ENCODE measurements at places on chromosomes 5 and 9.

DNA sequence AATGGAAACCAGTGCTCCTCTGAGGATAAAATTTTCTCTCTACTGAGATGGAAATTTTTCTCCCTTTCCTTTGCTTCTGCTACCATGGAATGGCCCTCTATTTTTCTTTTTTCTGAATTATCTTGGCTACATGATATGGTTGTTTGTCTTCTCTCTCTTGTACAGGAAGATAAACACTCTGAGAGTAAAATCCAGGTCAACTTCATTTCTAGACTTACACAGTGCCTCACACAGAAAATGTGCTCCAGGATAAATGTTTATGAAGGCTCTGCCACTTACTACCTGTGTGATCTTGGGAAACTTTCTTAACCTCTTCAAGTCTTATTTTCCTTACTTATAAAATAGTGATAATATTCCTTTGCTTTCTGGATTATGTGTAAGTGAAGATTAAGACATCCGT is 153.9 kb downstream of the PRELID2 start:
- no peak for DNase-seq

- DNase-seq: no peak
These were observed 97.8 kb downstream of the CMYA5 start for GRCh38 chr5:79787448-79787847.

DNA sequence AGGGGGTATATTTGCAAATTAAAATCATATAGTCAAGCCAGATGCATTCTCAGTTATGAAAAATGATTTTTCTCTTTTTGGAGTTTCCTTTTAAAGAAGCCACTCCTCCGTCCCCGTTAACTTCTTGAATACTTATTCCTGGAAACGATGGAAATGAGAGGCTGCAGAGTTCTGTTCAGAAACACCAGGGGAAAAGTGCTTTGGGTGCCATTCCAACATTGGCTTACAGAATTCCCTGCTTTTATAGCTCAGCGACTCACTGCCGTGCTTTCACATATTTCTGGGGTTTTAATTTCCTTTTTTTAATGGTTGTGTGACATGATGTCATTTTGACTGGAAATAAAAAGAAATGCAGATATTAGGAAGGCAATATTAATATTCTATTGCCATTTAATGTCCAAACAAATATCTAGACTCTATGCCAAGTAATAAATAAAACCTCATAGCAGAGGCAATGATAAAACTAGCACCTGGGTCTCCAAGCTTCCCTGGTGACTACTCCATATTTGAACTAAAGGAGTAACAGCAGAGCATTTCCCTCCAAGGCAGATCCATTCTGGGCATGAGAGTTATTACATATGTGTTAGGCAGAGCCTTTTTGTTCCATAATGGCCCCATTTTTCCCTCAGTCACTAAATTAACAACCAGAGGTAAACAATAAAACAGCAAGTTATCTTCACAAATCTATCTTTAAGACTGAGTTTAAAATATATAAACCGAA is 363.4 kb downstream of the EBF1 start:
- DNase-seq: no peak

DNA sequence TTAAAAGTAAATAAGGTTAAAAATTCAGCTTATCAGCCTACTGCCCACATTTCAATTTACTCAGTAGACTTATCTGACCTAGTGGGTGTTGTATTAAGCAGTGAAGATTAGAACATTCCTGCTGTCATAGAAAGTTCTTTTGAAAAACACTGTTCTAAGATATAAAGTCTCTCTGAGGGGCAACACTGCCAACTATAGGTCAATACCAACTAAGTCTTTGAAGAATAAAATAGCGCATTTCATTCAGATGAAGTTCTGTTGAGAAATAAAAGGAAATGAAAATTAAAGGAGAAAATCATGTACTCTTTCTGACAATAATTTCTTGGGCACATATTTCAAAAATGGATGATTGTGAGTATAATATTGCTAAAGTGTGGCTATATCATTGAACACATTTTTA is 86.8 kb downstream of the PTPRD start:
- no peak for DNase-seq

GRCh38 chr9:89455356-89455824 is 42.5 kb downstream of the SEMA4D start:
- no peak for DNase-seq

DNA sequence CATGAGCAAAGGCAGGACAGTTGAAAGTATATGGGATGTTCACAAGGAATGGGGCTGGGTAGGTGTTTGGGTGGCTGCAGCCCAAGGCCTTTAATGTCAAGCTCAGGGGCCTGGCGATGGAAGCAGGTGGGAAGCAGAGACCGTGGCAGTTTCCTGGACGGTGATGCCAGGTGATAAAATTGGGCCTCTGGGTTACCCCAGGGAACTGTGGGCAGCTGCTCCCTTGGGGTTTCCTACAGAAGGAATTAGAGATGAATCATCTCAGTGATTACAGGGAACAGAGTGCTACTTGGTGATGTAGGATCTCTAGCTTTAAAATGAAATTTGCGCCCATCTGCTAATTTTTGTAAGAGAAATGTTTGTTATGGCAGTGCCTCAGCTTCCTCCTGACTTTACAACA is 39.2 kb downstream of the TSTD2 start:
- DNase-seq: peak; percentile 38

DNA sequence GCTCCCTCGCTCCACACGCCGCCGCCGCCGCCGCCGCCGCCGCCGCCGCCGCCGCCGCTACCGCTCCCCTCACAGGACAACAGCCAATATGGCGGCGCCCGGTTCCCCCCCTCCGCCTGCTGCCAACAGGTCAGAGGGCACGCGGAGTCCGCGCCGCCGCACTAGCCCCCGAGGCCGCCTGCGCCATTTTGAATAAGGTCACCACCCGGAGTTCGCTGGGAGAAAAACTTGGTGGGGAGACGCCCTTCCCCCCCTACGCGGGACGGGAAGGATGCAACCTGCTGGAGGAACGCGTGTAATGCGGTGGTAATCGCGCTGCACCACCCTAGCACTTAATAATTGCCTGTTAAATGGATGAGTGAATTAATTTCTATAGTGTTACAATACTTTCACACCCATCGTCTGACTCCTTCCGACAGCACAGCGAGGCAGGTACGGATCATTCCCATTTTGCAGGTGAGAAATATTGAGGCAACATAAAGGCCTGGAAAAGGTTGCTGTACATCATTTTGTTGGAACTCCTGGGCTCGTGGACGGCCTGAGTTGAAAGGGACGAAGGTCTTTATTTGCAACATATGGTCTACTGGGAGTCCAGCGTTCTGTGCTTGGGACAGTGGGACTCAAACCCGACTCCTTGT is at the start of gene FAM193B:
Gene FAM193B, minus strand, starts transcription at position 90 of the 638 bp plus-strand sequence. CDS start 105 bp downstream, outside the sequence.
- peak; percentile 95 for DNase-seq
